Smooth muscle cell of the pulmonary artery (primary cell): ENCODE measurements at places on chromosomes 2 and 18. TPM values are rescaled to one million over a fixed set of nuclear protein-coding genes. Genes with fewer than 3 reads are reported as not detected.

The C18orf54 gene
- total RNA-seq = 2.7 and 5.7 TPM in 2 replicates

The RNF125 gene
- 0.13 and 0.69 TPM in 2 replicates for total RNA-seq

The NDUFAF7 gene
- total RNA-seq = 15.5 and 15.9 TPM in 2 replicates

The COL4A3 gene
- total RNA-seq = 2.6 and 3.5 TPM in 2 replicates

The HTR2B gene
- total RNA-seq = 23.9 and 37.3 TPM in 2 replicates

The DNAH7 gene
- 0.46 and 3.1 TPM in 2 replicates for total RNA-seq

The NEDD4L gene
- 8.8 and 9.7 TPM in 2 replicates for total RNA-seq

The MOCOS gene
- 5.6 and 16.6 TPM in 2 replicates for total RNA-seq

The SATB2 gene
- 9.8 and 11.7 TPM in 2 replicates for total RNA-seq

The ALPP gene
- not detected in 2 replicates for total RNA-seq

The C2orf66 gene
- total RNA-seq = 0.20 and 0.59 TPM in 2 replicates

The DOK6 gene
- 2.8 and 14.1 TPM in 2 replicates for total RNA-seq

The ATP6V1C2 gene
- not detected in 2 replicates for total RNA-seq

The COPS7B gene
- total RNA-seq = 15.4 and 18.7 TPM in 2 replicates

The MC5R gene
- not detected in 2 replicates for total RNA-seq

The REG3A gene
- total RNA-seq = not detected in 2 replicates

The VWC2L gene
- not detected in 2 replicates for total RNA-seq

The LYPD1 gene
- 12.8 and 13.7 TPM in 2 replicates for total RNA-seq

The TM4SF20 gene
- total RNA-seq = 0.07 TPM in 1 of 2 replicates, not detected in the other

The OTOF gene
- 0.03 TPM in 1 of 2 replicates, not detected in the other for total RNA-seq

The PGAP1 gene
- 12.4 and 14.0 TPM in 2 replicates for total RNA-seq

The COL6A3 gene
- total RNA-seq = 2,074 and 3,484 TPM in 2 replicates

The MEIS1 gene
- 23.6 and 55.8 TPM in 2 replicates for total RNA-seq

The RIT2 gene
- total RNA-seq = not detected in 2 replicates

The MSTN gene
- 0.10 and 0.13 TPM in 2 replicates for total RNA-seq

The MCEE gene
- 15.1 and 23.0 TPM in 2 replicates for total RNA-seq

The SERPINB5 gene
- 0.07 TPM in 1 of 2 replicates, not detected in the other for total RNA-seq

The GAL3ST2 gene
- 0.33 and 0.46 TPM in 2 replicates for total RNA-seq

The CCDC74A gene
- total RNA-seq = 8.9 and 10.1 TPM in 2 replicates

The PROM2 gene
- 0.20 and 0.56 TPM in 2 replicates for total RNA-seq

The DDX18 gene
- 45.6 and 46.6 TPM in 2 replicates for total RNA-seq

The HS6ST1 gene
- total RNA-seq = 15.4 and 29.5 TPM in 2 replicates

The RBMS1 gene
- total RNA-seq = 77.4 and 84.8 TPM in 2 replicates

The GALNT14 gene
- 0.52 and 5.3 TPM in 2 replicates for total RNA-seq

The GATA6 gene
- total RNA-seq = 40.3 and 57.2 TPM in 2 replicates

The UBE2E3 gene
- 62.7 and 64.2 TPM in 2 replicates for total RNA-seq

The SERPINB3 gene
- total RNA-seq = 0.07 TPM in 1 of 2 replicates, not detected in the other

The C2orf81 gene
- total RNA-seq = 1.2 and 3.5 TPM in 2 replicates

The COBLL1 gene
- total RNA-seq = 13.3 and 16.1 TPM in 2 replicates

The NEUROD1 gene
- total RNA-seq = not detected in 2 replicates

The RELCH gene
- 38.4 and 45.0 TPM in 2 replicates for total RNA-seq

The CERKL gene
- total RNA-seq = not detected in 2 replicates

The PRADC1 gene
- total RNA-seq = 9.8 and 13.1 TPM in 2 replicates

The DSG1 gene
- total RNA-seq = not detected in 2 replicates

The CEBPZOS gene
- total RNA-seq = 16.7 and 18.2 TPM in 2 replicates

The TSPYL6 gene
- total RNA-seq = not detected in 2 replicates

The UGT1A9 gene
- not detected in 2 replicates for total RNA-seq
